Activated CD8-positive, alpha-beta memory T cell treated with anti-CD3 and anti-CD28 coated beads for 1 hour (primary cell): ENCODE measurements at places on chromosomes 1 and 21.

DNA sequence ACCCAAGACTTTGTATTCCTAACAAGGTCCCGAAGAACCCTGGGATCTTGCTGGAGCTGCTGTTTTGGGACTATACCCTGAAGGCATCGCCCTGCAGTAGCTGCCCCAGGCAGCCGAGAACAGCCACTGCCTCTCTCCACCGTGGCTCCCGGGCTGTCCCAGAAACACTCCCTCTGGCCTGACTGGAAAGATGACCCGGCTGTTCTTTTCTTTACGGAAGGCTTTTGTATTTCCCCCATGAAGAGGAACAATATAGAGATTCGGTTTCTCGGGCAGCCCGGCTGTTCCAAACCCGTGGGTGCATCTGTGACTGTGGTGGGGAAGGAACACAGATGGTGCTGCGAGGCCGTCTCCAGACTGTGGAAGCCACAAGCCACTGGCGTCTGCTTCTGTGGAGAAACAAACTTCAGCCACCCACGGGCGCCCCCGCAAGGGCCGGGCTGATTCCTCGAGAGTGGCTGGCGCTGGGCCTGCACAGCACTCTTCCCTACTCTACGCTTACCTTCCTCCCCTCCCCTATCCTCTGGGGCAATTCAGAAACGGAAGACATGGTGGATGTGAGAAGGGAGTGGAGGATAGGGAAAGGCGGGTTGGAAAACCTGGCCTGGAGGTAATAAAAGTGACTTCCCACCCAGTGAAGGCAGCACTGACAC is 33.7 kb upstream of the VASH2 start:
- DNase-seq = no peak

DNA sequence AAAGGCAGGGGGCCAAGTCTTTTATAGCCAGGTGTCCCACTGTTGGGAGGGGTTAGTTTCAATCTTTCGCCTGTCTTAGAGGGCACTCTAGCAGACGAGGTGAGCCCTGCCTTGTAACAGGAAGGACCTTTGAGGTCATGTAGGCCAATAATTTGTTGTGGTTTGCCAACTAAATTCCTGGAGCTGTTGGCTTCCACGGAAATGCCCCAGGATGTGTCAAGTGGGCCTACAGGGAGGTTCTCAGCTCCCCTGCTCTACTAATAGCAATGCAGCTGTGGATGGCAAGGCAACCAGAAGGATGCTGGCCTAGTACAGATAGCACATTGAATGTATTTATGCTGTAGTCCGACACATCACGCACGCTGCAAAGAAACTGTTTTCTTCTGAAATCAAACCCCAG is 22.3 kb upstream of the CASQ2 start:
- DNase-seq = no peak

DNA sequence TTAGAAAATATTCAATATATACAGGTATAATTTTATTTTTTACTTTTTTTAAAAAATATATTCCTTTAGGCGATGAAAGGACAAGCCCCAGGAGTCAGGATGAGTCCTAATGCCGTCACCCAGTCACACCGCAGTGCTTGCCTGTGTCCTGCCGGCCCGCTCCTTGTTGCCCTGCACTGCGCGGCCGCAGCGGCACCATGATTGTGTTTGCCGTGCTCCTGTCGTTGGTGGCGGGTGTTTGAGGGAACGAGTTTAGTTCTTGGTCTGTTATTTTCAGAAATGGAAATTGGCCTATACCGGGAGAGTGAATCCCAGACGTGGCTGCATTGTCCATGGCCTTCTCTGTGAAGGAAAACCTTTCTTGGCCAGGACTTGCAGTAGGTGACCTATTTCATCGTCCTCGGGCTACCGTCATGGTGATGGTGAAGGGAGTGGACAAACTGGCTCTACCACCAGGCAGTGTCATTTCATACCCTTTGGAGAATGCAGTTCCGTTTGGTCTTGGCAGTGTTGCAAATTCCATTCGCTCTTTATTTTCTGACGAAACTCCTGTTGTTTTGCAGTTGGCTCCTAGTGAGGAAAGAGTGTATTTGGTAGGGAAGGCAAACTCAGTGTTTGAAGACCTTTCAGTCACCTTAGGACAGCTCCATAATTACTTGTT is 45.9 kb upstream of the CRB1 start:
- DNase-seq = no peak

DNA sequence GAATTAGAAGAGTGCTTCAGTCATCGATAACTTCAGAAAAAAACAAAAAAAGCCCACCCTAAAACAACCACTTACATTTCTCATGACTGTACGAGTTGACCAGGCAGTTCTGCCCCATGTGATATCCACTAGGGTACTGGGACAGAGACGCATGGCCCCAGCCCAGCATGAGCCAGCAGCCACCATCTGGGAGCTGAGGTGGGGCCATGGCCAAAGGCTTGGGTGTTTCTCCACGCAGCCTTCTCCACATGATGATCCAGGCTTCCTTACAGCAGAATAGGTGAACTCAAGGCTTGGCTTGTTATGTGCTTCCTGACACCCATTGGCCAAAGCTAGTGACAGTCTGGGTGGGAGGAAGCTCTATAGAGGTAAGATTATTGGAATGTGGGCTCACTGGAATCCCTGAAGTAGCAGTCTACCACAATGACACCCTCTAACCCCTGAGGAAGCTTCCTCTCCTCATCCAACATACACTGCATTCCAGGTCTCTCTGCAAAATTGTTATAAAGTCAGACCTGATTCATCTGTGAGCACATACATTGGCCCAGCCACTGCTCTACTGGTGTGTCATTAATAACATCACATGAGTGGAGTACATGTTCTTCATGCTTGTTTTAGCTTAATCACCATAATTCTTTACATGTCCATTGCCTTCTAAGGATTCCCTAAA is 66.3 kb upstream of the NTPCR start:
- DNase-seq = no peak

DNA sequence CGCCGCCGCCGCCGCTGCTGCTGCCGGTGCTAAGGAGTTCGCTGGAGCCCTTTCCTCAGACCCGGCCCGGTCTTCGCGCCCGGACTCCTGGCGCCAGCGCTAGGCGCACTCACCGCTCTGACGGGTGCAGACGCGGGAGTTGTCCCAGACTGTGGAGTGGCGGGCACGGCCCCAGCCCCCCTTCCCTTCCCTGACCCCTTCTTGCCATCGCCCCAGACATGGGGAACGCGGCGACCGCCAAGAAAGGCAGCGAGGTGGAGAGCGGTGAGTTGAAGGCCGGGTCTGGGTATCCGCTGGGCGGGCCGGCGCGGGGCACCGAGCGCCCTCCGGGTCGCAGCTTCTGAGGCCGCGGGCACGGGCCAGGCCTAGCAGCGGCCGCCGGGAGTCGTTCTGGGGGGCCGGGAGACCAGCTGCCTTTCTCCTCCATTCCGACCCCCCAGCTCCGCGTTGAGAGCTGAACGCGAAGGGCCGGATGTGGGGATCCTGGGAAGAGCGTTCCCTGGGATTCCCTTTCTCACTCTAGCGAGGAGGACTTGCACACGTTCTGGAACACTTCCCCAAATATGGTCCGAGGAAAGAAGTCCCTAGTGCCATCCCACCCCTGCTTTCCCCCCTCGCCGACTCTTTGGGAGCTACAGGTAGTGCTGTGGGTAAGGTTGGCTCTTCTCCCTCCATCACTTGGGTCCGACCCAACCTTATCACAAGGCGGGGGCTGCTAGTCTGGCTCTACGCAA is 65.8 kb upstream of the PRKACB start:
- no peak for DNase-seq

- no peak for DNase-seq
Observed at GRCh38 chr1:91768786-91769725, 116.9 kb downstream of the TGFBR3 start.

DNA sequence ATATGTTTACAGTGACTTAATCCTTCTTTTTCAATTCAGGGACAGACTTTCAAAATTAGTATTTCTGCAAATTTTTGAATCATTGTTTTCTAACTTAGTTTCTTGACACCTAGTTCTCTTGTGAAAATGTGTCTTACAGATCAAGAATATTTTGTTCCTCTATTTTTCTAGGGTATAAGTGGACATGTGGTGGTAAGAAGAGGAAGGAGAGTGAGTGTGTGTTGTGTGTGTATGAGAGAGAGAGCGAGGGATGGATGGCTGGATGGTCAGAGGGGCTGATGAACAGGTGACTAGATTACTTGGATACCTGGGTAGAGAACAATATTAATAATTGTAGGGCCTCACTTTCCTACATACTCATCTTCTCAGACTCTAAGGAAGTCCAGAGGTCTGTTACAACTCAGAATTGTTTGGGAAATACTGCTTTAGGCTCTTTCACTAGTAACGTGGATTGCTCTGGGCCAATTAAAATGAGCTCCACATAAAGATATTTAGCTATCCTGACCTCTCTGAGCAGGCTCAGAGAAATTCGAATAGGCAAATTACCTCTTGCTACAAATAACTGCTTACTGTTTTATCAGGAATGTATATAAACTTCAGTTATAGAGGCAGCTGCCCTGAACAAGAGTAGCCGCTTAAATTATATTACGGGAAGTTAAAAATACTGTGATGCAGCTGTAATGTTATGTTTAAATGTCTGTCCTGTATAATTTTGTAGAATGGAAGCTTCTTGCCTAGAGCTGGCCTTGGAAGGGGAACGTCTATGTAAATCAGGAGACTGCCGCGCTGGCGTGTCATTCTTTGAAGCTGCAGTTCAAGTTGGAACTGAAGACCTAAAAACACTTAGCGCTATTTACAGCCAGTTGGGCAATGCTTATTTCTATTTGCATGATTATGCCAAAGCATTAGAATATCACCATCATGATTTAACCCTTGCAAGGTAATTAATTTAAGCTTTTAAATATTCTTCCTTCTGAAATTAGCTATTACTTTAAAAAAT is 19.7 kb downstream of the GPSM2 start:
- no peak for DNase-seq

DNA sequence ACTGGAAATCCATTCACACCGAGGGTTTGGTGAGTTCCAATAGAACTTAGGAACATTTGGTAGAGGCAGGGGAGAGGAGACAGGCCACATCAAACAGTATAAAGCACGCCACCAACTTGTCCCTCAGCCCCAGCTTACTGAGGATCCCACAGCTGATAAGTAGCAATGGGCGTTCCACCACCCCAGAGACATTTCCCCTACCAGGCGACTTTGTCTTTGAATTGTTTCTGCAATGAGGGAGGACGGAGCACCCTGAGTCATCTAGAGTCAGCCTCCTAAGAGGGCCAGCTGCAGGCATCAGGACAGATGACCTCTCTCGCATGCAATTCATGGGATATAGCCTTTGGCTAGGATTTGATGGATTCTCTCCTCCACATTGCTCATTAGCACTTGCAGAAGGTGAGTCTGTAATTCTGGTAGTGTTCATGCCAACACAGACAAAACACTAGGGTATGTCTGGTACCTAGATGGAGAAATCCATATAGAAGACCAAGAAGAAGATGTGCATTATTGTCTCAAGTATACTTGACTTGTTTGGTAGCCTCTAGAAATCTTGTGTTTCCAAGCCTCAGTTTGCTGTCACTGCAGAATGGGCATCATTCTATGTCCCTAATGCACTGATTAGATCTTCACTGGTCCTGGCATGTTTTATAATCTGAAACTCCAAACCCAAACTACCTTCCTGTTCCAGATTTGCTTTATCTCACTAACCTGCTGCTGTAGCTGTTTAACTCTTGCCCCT is 69.0 kb downstream of the RRAGC start:
- DNase-seq = no peak

GRCh38 chr1:63877816-63878215 is 104.0 kb downstream of the ROR1 start:
- no peak for DNase-seq
